ENCODE measurements at places on chromosomes 13 and 19. TPM values are rescaled to one million over a fixed set of nuclear protein-coding genes. Genes with fewer than 3 reads are reported as not detected.
A peak's percentile ranks its signal among the peaks of the same experiment; 100 is the strongest.

TRAPPC5 gene
- 29.0 TPM for total RNA-seq

GARRE1 gene
- 16.8 TPM for total RNA-seq

GRCh38 chr13:20160306-20161274 lies at the start of gene GJA3:
GJA3 (minus strand) TSS chr13:20161052; CDS start chr13:20143288, 17,764 bp downstream.
- DNase-seq, result peak; percentile 31

MEIS3 gene
- total RNA-seq, result 38.0 TPM

ZNF649 gene
- 6.4 TPM for total RNA-seq

- no peak for DNase-seq
Observed at GRCh38 chr19:49491804-49492572, 4.2 kb upstream of the RPS11 start.

RXFP2 gene
- total RNA-seq, result not detected

DNA sequence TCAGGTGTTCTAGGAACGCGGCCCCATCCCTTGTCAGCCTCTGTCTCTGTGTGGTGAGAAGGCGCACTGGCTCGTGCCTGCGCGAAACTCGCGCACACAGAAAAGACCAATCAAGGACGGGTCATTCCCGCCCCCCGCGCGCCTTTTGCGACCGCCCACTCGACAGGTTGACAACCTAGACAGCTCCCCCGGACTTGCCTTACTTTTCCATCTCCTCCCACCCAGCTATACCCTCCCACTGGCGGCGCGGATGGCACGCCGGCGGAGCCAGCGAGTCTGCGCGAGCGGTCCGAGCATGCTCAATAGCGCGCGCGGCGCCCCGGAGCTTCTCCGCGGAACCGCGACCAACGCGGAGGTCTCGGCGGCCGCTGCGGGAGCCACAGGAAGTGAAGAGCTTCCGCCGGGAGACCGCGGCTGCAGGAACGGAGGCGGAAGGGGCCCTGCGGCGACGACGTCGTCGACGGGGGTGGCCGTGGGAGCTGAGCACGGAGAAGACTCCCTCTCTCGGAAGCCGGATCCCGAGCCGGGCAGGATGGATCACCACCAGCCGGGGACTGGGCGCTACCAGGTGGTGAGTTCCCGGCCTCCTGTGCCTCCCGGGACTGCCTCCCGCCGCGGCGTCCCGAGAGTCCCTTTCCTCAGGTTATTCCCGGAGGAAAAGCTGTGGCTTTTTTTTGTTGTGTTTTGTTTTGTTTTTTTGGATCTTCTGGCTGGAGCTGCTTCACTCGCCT lies at the start of gene NDFIP2:
NDFIP2 (plus strand) TSS at position 202 of the 731 bp plus-strand sequence; CDS start at position 251, 49 bp downstream.
- DNase-seq, result peak; percentile 85

DNA sequence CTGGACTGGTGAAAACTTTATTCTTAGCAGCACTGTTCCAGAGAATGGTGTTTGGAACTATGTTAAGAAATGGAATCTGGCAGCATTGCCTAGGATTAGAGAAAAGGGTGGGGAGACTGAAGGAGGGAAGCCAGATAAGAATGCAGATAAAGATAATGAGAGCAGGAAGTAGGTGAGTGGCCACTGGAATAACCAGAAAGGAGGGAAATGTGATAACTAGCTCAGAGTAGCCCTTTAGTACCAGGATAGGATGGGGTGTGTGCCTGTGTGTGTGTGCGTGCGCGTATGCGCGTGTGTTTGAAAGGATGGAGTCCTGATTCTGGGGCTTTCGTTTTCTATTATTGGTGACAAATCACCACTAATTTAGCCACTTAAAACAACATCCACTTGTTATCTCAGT lies 33.4 kb upstream of the FRY start:
- peak; percentile 38 for DNase-seq

GRCh38 chr19:1277061-1277460 lies 1.7 kb downstream of the FAM174C start:
- DNase-seq, result no peak

ZNF627 gene
- 16.8 TPM for total RNA-seq

DNA sequence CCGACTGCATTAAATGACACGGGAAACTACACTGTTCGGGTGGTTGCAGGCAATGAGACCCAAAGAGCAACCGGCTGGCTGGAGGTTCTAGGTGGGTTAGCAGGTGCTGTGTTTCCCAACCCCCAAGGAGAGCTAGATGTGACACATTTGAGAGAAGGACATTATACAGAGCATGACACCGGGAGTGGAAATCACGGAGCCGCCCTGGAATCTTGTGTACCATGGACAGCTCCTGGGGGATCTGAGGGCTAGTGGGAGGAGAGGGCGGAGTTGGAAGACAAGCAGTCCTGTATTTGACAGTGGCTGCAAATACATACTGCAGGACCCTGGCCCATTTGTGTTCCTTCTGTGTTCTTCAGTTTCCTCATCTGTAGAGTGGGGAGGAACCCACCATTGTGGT lies 2.3 kb downstream of the CEACAM18 start:
- DNase-seq, result peak; percentile 14

DNA sequence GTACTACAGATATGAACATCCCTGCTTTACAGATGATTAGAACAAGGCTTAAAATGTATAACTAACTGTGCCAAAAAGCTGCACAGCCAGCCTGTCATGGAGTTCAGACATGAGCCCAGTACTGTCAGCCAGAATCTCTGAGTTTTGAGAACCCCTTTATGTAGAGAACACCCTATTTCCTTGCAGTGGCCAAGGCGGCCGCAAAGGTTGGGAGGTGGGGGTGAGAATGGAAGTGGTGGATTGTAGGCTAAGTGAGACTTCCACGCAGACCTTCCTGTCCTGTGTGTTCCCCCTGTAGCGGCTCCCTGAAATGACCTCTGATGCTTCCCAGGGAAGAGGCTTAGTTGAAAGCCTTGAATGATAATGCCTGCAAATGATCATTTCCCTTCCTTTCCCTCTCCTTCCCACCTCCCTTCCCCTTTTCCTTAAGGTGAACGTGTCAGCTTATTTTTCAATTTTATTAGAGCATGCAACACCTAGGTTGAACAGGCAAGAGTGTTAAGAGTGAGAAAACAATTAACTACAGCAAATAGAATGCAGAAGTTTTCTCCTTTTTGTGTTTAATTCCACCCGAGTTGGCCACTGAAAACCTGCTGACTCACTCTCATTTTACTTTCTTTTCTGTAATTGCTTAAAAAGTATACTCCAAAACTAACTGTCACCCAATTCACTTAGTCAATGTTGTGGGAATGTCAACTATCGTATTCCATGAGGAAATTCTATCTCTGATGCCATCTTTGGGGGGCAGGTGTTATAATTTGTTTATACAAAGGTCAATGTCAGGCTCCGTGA lies 167.0 kb upstream of the EDNRB start:
- DNase-seq, result peak; percentile 22

- no peak for DNase-seq
Observed at GRCh38 chr19:313988-314815, 23.0 kb upstream of the PLPP2 start.

NXNL1 gene
- total RNA-seq, result not detected

KEAP1 gene
- total RNA-seq, result 60.5 TPM

MCEMP1 gene
- not detected for total RNA-seq

SLC25A42 gene
- 5.8 TPM for total RNA-seq

DNA sequence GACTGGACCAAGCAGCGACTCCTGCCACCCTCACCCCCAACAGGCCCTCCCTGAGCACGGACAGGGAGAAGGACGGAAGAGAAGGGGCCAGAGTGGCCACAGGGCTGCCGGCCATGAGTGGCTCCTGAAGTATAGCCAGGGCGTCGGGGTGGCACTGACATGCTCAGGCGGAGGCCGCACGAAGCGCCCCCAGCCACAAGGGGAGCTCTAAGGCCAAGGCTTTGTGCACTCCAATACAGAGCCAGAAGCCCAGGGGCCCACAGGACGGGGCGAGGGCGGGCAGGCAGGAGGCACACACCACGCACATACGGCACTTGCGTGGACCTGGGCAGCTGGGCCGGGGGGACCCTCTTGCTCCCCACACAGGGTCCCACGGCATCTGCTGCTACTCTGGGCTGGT lies 52.0 kb downstream of the KLF2 start:
- DNase-seq, result no peak

FAM83E gene
- total RNA-seq, result 0.32 TPM

GRCh38 chr13:51726446-51727193 lies 77.3 kb downstream of the DHRS12 start:
- DNase-seq, result peak; percentile 83

- DNase-seq, result no peak
Observed at GRCh38 chr13:99085139-99085807, 107.4 kb upstream of the DOCK9 start.

PHLDB3 gene
- 8.7 TPM for total RNA-seq

DNA sequence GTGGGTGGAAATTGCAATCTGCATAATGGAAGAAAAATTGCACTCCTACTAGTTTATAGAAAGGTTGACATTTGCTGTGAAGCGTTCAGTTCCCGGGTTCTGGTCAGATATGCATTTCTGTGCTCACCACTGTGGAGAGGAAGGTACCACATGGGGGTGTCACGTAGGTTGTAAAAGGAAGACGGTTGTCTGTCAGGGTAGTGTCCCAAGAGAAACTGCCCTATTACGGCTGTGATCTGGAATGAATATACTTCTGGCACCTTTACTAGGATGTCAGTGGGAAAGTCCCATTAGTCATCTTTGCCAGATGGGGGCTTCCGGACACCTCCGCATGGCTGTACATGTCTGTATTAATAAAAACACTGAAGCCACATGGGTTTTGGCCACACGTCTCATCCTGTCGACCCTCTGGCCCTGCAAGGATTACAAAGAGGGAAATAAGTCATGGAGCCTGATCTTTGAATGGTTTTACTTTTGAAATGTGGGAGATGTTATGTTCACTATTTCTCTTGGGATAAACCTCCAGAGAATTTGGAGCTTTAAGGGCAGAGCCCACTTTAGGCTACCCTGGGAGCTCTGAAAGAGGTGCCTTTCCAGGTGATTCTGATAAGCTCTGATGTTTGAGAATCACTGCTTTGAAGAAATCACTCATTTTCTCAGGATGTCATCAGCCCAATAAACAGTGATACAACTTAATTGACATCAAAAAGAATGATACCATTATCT lies 133.9 kb downstream of the AKAP11 start:
- peak; percentile 23 for DNase-seq

ZNF98 gene
- total RNA-seq, result not detected
